Thoracic aorta (tissue), 2 donors: ENCODE measurements at places on chromosomes 1 and 21. TPM values are rescaled to one million over a fixed set of nuclear protein-coding genes. Genes with fewer than 3 reads are reported as not detected.

Gene GBP1
- 68.9 TPM for total RNA-seq

Gene LRIG2
- 44.7 TPM for total RNA-seq

Gene RASSF5
- 21.7 TPM for total RNA-seq

Gene BCAS2
- 19.0 TPM for total RNA-seq

Gene ADAM30
- total RNA-seq, result not detected
